T-helper 2 cell (primary cell): ENCODE measurements at places on chromosomes 12 and 14.

GRCh38 chr14:91927191-91927590 is 20.3 kb downstream of the FBLN5 start:
- no peak for DNase-seq

DNA sequence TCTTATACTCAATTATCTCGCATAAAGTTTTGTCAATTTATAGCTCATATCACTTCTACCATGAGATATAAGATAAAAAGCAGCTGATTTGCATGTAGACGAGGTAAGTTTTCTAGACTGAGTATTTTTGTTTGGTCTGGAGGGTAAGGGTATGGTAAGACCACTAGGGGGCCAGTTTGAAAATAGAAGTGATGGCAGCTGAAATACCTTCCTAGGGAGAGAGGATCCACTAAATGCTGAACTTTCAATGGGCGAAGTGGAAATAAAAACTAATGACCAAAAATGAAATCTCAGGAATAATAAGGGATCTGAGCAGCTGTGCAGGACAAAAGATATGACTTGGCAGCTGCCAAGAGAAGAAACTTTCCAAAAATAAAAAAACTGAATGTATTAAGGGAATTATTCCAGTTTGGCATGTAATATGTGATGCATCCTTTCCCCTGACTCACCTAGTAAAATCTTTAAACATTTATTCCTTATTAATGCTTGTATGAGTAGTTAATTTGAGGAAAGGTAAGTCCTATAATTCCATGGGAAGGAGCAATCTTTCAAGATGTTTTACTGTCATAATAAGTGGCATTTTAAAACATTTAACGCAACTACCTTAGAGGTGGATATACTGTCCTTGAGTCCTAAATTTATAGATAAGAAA is 754.5 kb downstream of the C12orf50 start:
- no peak for DNase-seq

DNA sequence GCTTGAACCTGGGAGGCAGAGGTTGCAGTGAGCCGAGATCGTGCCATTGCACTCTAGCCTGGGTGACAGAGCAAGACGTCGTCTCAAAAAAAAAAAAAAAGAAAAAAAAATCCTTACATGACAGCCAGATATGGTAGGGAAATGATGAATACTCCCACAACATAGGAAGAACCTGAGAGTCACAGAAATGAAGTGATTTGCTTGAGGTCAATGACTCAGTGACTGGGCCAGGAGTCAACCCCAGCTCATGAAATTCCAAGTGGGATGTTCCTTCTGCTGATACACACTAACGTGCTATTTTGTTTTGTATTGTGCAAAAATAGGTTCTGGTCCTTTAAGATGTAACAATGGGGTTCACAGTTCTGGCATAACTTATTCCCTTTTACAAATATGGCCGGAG is 9.0 kb downstream of the RHOF start:
- no peak for DNase-seq

DNA sequence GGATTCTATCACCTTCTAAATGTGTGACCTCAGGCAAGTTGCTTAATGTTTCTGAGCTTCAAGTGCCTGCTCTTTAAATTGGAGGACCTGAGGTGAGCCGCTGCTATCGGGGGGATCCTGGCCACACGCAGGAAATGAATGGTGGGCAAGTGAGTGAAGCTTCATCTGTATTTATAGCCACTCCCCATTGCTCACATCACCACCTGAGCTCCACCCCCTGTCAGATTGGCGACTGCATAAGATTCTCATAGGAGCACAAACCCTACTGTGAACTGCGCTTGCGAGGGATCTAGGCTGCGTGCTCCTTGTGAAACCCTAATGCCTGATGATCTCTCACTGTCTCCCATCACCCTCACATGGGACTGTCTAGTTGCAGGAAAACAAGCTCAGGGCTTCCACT is 158.6 kb upstream of the CCND2 start:
- DNase-seq: no peak

- no peak for DNase-seq
Observed at GRCh38 chr14:70595443-70596185, 4.8 kb downstream of the MED6 start.

DNA sequence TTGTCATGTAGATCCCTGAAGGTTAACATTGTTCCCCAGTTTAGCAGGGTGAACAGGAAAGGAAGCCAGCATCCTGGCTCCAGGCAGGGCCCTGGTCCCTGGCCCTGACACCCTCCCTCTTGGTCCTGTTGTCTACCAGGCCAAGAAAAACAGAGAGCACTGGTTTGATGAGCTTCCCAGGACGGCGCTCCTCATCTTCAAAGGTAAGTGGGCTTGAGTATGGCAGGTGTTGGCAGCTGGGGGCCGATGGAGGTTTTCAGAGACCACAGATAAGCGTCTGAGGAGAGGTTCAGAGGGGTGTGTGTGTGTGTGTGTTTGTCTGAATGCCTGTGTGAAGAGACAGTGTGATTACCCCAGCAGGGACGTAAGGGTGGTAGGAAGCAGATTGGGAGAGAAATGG is 56.3 kb downstream of the SLC8B1 start:
- no peak for DNase-seq

DNA sequence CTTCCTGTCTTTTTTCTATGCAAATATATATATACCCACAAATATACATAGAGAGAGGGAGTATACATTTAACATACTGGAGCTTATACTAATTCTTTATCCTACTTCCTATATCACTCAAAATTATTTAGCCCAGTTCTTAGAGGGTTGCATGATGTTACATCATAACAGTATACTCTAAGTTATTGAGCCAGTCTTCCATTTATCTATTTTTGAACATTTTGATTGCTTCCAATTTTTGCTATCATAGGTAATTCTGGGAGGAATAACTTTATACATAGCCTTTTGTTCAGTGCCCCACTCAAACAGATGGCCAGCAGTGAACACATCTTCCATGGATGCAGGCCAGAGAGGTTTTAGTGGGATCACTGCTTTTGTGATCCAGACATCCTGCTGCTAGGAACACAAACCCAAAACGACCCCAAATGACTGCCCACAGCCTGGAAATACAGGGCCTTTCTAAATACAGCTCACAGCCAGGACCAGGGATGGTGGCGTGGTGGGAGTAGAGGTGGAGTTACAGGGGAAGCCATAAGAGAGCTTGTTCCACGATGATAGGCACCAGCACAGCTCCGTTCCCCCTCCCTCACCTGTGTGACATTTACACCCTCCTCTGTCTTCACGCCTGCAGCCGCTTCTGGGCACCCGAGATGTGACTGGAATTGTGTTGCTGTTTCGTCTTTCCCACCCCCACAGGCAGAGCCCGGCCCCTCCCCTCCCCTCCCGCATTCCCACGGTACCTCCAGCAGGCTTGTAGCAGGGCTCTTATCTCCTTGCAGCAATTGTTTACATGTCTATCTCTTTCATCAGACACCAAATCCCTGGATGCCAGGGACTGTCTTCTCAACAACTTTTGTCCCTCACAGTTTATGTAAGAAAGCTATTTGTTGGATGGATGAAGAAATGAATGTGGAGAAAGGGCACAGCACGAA is 30.7 kb upstream of the HDAC7 start:
- no peak for DNase-seq

DNA sequence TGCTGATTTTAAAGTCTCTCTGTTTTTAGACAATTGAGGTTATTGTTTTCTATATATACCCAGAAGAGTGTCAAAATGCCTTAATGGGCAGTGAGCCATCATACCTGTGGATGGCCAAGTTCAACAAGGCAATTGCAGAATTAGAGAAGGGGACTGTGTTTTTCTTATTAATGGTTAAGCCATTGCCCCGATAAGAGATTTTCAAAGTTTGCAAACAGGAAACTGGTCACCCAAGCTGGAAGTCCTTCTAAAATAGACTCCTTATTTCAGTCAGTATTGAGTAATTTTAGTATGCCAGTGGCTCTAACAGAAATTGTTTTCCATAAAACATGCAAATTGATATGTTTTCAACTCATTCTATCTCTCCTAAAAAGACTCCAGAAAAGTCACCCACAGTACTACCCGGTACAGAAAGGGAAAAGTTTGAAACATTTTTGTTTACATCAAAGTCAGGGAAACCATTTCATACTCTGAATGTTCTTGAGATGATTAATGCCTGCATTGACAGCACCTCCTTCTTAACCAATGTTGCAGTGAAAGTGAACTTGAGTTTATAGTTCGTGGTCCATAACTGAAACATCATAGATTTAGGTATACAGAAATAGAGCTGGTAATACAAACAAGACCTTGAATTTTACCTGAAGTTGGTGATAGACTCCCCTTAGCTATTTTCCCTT is 191.1 kb downstream of the TMX1 start:
- DNase-seq: no peak
